ENCODE measurements at places on chromosomes 7 and 10. TPM values are rescaled to one million over a fixed set of nuclear protein-coding genes. Genes with fewer than 3 reads are reported as not detected.

- H3K4me1 ChIP-seq = peaks cover 15% of the 10 kb centered on the region
- no peaks in the 10 kb centered on the region for H3K27me3 ChIP-seq
- peak overlapping the region; percentile 42 for H3K4me3 ChIP-seq
- no peaks in the 10 kb centered on the region for H3K36me3 ChIP-seq
Observed at GRCh38 chr10:132036887-132037675, 28.7 kb upstream of the JAKMIP3 start.

- DNase-seq = no peak
- H3K36me3 ChIP-seq = no peaks in the 10 kb centered on the region
- H3K4me1 ChIP-seq = no peaks in the 10 kb centered on the region
Observed at GRCh38 chr10:68625316-68625921, 65.3 kb downstream of the TET1 start.

DNA sequence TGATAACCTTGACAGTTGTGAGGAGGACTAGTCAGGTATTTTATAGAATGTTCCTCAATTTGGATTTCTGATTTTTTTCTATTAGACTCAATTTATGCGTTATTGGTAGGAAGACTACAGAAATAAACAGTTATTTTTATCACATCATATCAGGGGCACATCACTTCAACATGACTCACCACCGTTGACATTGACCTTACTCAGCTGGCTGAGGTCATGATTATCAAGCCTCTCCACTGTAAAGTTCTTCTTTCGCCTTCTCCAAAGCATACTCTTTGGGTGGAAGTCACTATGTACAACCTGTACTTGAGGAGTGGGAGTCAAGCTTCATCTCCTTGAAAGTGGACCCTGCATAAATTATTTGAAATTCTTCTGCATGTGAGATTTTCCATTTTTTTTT, 194.3 kb upstream of the IGFBP3 start:
- no peaks in the 10 kb centered on the region for H3K36me3 ChIP-seq
- no peak for DNase-seq
- H3K27me3 ChIP-seq = no peaks in the 10 kb centered on the region

- H3K27ac ChIP-seq = no peak overlapping the region
- no peaks in the 10 kb centered on the region for H3K36me3 ChIP-seq
- no peaks in the 10 kb centered on the region for H3K27me3 ChIP-seq
- DNase-seq = no peak
- peaks cover 4% of the 10 kb centered on the region for H3K4me1 ChIP-seq
- H3K4me3 ChIP-seq = no peak overlapping the region
Observed at GRCh38 chr10:49618821-49619220, 5.0 kb downstream of the CHAT start.

GRCh38 chr7:52920977-52921376, 114.5 kb upstream of the POM121L12 start:
- no peak overlapping the region for H3K4me3 ChIP-seq
- no peak overlapping the region for H3K27ac ChIP-seq
- no peak for DNase-seq

DNA sequence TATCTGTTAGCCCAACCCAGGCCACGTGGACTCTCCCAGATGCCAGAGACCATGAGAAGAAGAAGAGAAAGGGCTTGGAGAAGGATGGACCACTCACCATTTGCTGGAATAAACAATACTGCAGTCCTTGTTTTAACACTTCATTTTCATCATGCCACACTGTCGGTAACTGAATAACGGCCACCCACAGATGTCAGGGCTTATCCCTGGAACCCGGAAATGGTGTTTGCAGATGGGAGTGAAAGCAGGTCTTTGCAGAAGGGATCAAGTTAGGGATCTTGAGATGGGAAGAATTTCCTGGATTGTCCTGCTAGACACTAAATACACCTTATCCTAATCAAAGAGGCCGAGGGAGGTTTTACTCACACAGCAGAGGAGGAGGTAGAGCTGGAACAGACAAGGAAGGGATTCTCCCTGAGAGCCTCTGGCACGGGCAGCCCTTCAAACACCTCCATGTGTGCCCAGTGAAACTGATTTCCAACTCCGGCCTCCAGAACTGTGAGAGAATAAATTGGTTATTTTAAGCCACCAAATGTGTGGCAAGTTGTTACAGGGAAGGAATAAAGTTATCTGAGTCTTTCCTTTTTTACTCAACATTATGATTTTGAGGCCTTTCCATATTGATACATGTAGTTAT, 56.3 kb upstream of the SFMBT2 start:
- no peaks in the 10 kb centered on the region for H3K36me3 ChIP-seq
- H3K27ac ChIP-seq = no peak overlapping the region
- H3K27me3 ChIP-seq = no peaks in the 10 kb centered on the region
- DNase-seq = no peak

GRCh38 chr7:82975811-82976468, 186.7 kb downstream of the PCLO start:
- no peak overlapping the region for H3K27ac ChIP-seq
- no peaks in the 10 kb centered on the region for H3K4me1 ChIP-seq
- H3K27me3 ChIP-seq = no peaks in the 10 kb centered on the region

Gene RAMP3
- 67.5 TPM for total RNA-seq

DNA sequence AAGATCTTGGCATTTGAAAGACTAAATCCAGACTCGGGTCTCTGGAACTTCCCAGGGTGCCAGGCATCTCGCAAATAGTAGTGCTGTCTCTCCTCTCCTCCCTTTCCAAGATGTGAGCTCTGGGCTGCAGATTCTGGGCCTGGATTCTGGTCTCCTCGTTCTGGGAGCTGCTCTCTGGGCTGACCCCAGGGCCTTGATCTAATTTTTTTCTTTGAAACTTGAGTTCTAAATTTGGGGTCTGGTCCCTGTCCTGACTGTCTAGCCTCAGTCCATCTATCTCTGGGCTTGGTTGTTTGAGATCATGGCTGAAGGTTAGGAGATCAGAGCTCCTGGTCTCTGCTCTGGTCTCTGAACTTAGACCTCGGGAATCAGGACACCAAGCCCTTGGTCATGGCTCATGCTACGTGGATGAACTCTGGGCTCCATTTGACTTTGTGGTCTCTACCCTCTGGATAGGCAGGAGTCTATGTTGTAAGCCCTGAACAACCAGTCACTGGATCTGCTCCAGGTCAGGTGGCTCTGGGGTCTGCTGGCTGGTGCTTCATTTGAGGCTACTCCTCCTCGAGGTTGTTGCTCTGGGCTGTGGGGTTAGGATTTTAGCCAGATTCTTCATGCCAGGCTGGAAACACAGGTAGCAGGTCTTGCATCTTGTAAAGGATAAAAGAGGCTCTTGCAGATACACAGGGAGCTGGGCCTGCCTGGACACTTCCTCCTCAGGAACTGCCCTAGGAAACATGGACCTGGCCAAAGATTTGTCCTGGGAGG, 8.0 kb upstream of the MBL2 start:
- no peak for DNase-seq
- no peaks in the 10 kb centered on the region for H3K27me3 ChIP-seq
- no peaks in the 10 kb centered on the region for H3K36me3 ChIP-seq
- H3K4me1 ChIP-seq = peaks cover 3% of the 10 kb centered on the region
- H3K4me3 ChIP-seq = no peak overlapping the region
- no peak overlapping the region for H3K27ac ChIP-seq

GRCh38 chr10:119235356-119235755, 28.0 kb downstream of the GRK5 start:
- no peak overlapping the region for H3K4me3 ChIP-seq
- H3K36me3 ChIP-seq = no peaks in the 10 kb centered on the region
- H3K4me1 ChIP-seq = peaks cover 51% of the 10 kb centered on the region
- H3K27me3 ChIP-seq = no peaks in the 10 kb centered on the region

- no peaks in the 10 kb centered on the region for H3K36me3 ChIP-seq
- DNase-seq = no peak
- H3K27me3 ChIP-seq = no peaks in the 10 kb centered on the region
- no peak overlapping the region for H3K4me3 ChIP-seq
- no peak overlapping the region for H3K27ac ChIP-seq
- no peaks in the 10 kb centered on the region for H3K4me1 ChIP-seq
Observed at GRCh38 chr7:33922820-33923219, 17.5 kb downstream of the BMPER start.

Gene TASOR2
- total RNA-seq = 83.5 TPM

GRCh38 chr10:126208726-126209302, 179.5 kb downstream of the ADAM12 start:
- no peak overlapping the region for H3K4me3 ChIP-seq
